Hematopoietic multipotent progenitor cell treated with erythropoietin and hydrocortisone succinate and interleukin-3 and kit ligand, for 15 days (in vitro differentiated cells): ENCODE measurements at places on chromosomes 3 and 15.

DNA sequence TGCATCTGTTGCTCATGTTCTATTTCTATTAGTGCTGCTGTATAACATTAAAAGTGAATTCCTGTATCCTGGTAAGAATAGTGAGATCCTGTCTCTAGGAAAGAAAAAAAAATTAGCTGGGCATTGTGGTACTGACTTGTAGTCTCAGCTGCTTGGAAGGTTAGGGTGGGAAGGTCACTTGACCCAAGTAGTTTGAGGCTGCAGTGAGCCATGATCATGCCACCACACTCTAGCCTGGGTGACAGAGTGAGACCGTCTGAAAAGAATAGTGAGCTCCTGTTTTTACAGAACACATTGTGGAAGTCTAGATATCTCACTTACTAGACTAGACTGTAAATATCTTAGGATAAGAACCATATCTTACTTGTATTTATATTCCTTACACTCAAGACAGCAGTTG is 4.6 kb downstream of the ATP11B start:
- no peak for DNase-seq

GRCh38 chr15:47689660-47690059 is 27.6 kb upstream of the SEMA6D start:
- no peak for DNase-seq

- DNase-seq, result no peak
These were observed 73.5 kb upstream of the CSPG5 start for GRCh38 chr3:47652142-47652541.

GRCh38 chr15:42053914-42054313 is 33.1 kb upstream of the PLA2G4E start:
- DNase-seq, result no peak

DNA sequence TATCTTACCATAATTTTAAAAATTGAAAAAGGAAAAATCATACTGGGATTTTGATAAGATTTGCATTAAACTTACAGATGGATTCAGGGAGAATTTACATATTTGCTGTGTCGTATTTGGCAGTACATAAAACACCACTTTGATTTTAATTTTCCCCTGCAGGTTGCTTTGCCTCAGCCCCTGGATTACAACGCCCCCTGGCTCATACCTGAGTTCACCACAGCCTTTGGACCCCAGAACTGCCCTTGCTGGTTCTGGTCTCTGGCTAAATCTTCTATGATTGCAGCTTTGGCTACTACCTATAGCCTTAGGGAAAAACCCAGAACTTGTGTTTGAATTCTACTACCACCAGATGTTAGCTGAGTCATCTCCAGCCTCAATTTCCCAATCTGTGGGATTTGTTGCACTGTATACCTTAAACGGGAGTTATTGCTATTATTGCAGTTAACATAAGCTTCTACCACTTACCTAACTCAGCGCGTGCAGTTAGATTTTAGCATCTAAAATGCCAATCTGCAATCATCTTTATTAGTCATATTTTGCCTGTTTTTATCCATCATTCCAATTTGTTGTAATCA is 315.7 kb upstream of the GADL1 start:
- DNase-seq, result no peak

GRCh38 chr3:50436114-50436674 is 67.2 kb downstream of the CACNA2D2 start:
- peak; percentile 72 for DNase-seq

- DNase-seq, result no peak
These were observed 81.4 kb upstream of the PSMD6 start for GRCh38 chr3:64104691-64105111.

- DNase-seq, result no peak
These were observed 29.3 kb downstream of the SHQ1 start for GRCh38 chr3:72818905-72819304.

GRCh38 chr15:56128081-56128480 is 115.6 kb downstream of the RFX7 start:
- DNase-seq, result no peak

DNA sequence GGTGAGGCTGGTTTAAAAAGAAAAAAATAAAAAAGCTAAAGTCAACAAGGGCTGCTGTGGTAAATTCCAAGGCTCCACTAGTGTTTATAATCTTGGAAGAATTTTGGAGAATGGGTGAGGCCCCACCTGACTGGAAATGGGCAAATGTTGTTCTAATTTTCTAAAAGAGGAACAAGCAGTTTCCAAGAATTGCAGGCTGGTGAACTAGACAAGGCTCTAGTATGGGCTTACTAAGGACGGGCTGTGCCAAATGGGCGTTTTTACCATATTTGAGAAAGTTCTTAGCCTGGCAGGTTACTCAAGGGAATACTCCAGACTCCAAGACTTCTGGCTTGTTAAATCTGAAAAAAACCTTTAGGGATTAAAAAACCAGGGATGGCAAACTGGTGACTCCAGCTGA is 67.0 kb upstream of the ABHD2 start:
- DNase-seq, result no peak

DNA sequence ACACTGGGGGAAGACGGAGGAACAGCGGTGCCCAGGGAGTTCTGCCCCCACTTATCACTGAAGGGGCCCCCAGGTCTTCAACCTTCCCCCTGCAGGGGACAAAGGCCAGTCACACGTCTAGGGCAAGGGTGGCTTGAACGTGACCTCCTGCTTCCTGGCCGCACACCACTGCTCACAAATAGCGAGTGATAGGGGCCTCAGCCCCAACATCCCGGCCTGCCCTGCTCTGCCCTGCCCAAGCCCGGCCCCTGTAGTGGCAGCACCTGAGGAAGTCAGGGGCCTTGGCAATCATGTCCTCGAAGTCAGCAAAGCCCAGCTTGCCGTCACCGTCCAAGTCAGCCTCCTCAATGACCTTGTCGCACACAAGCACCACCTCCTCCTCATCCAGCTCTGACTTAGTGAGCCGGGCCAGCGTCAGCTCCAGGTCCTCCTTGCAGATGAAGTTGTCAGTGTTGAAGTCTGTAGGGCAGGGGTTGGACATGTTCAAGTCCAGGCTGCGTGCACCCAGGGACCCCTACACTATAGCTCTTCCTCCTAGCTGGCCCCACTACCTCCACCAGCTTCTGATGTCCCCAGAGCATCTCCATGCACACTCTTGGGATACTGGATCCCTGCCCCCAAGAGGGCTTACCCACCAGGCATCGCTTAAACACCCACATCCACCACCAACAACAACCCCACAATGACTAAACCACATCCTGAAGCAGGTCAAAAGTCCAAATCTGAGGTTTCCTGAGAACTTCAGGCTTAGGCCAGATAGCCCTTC is 13.3 kb downstream of the SH2D7 start:
- no peak for DNase-seq

- DNase-seq, result no peak
These were observed 162.2 kb downstream of the LPP start for GRCh38 chr3:188316021-188316722.

GRCh38 chr15:100721758-100722550 is 119.6 kb downstream of the ASB7 start:
- DNase-seq, result no peak

GRCh38 chr3:139794469-139795265 is 116.9 kb upstream of the NMNAT3 start:
- DNase-seq, result no peak

DNA sequence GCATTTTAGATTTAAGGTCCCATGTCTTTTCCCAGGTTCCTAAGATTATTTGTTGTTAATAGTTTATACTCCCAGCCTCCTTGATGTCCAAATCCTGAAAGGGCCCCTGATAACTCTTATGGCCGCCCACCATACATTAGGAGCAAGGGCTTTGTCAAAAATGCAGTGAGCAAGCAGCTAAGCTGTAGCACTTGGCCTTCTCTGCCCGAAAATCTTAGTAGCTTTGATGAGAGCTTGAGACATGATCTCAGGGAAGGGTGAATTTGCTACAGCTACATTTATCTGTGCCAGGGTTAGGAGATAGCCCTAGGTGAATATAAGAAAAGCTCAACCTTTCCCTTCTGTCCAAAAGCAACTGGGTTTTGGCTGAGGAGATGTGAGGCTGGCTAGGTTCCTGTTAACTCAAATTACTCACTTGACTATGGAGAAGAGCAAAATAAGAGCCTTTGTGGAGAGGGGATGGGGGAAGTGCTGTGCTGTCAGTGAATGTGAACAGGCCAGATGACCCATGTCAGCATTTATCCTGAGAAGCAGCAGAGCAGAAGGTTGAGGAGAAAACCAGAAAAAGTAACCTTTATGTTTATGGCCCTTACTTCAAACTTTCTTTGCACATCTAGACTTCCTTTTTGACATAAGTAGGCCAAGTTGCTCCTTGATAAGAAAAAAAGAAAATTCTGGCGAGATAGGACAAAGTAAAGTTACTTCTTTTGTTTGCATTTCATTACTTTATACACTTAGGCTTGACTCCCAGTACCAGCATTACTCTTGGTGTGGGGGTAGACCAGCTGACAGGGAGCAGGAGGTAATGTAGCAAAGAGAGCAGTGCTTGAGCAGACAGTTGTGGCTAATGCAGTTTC is 21.1 kb downstream of the MAPK6 start:
- DNase-seq, result no peak

DNA sequence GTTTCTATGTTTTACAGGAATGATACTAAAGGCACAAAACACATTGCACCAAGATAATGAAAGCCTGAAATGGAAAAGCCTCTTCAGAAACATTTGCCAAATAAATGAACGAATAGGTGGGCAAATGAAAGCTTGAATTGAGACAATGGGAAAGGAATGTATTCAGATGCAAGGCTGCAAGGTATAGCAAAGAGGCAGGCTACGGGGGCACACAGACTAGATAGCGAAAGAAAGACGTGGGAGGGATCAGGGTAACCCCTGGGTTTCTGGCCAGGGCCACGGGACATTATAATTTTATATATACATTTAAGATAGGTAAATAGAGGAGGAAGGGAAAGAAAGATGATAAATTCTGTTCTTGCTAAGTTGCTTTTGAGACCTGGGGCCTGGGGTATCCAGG is 95.9 kb upstream of the NLGN1 start:
- no peak for DNase-seq

DNA sequence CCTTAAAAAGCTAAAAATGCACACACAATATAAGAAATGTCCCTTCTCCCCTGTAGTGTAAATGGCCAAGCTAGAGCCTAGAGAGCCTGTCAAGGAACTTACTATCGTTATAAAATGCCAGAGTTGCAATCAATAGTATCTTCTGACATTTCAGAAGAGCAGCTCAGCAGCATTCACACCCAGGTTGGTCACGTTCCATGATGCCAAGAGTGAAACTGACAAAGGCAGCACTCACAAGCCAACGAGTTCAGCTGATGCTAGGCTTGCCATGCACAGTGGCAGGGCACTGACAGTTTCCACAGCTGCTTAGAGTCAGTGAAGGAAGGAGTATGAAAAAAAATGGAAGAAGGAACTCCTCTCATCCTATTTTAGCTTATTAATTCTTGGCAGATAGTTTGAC is 331.4 kb upstream of the CCDC54 start:
- no peak for DNase-seq

DNA sequence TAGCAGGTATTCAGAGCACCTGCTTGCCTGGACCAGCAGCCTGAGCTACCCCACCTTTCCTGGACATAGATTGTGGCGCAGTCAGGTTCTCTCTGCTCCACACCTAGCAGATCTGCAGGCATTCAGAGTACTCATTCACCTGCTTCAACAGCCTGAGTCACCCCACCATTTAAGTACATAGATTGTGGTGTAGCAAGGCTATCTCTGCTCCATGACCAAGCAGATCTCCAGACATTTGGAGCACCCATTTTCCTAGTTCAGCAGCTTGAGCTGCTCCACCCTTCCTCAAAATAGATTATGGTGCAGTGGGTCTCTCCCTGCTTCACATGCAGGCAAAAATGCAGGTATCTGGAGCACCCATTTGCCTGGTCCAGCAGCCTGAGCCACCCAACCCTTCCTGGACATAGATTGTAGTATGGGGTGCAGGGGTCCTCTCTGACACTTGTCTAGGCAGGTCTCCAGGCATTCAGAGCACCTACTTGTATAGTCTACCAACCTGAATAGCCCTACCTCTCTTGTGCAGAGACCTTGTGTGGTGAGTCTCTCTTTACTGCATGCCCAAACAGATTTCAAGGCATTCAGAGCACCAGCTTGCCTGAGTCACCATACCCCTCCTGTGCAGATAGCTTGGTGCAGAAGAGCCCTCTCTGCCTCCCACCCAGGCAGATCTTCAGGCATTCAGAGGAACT is 466.0 kb upstream of the THBS1 start:
- no peak for DNase-seq

DNA sequence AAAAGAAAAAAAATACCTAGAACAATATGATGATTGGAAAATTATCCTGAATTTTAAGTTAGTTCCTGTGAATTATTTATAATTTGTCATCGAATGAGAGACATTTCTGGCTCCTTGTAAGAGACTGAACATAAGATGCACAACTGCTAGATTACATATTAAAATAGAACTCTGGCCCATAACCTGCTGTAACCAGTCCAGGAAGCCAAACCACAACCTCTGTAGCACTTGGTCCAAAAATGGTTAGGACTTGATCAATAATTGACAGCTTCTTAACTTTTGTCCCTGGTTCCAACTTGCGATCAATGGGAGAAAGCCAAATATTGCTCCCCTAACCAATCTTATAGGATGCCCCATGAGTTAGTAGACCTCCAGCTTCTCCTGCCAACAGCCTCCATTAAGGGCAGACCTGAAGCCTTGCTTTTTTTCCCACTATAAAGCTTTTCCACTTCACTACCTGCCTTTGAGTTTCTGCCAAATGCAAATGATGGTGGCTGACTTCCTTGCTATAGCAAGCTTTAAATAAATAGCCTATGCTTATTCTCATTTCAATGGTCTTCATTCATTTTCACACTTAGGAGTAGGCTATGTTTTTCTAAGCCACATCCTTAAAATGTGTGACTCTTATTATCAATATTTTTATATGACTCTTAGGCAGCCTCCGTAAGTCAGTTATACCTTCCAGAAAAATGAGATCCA is 224.0 kb upstream of the ARHGEF26 start:
- no peak for DNase-seq

GRCh38 chr3:151538456-151539393 is 77.9 kb upstream of the IGSF10 start:
- DNase-seq, result no peak

GRCh38 chr3:35296533-35296932 is 342.8 kb upstream of the ARPP21 start:
- no peak for DNase-seq

- DNase-seq, result no peak
These were observed 37.7 kb upstream of the SLC41A3 start for GRCh38 chr3:126121632-126122031.

GRCh38 chr3:168812234-168812633 is 716.5 kb upstream of the GOLIM4 start:
- DNase-seq, result no peak

- DNase-seq, result no peak
These were observed 490.9 kb downstream of the ZBBX start for GRCh38 chr3:166889241-166889640.

DNA sequence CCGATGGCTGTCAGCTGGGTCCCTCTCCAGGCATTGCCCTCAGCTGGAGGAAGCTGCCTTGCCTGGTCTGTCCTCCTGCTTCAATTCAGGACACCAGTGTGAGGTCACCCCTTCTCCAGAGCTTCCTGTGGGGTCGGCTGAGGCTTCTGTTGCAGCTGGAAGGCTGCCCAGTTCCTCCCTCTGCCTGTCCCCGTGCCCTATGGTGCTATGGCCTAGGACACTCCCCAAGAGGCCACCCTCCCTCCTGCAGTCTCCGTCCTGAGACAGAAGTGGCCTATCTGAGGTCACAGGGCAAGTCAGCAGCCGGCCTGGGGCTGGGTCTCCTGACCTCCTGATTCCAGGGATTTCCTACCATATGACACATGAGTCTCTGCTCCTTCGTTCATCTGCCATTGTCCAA is 57.9 kb downstream of the RASGRF1 start:
- no peak for DNase-seq

GRCh38 chr15:45635191-45635638 is 386 bp downstream of the SQOR start:
- DNase-seq, result peak; percentile 23

- DNase-seq, result no peak
These were observed 818.6 kb downstream of the EPHA3 start for GRCh38 chr3:89925976-89926375.

GRCh38 chr3:45486136-45486535 is 97.8 kb downstream of the LARS2 start:
- no peak for DNase-seq
